ENCODE measurements at places on chromosomes 3 and 15. TPM values are rescaled to one million over a fixed set of nuclear protein-coding genes. Genes with fewer than 3 reads are reported as not detected.

- H3K27me3 ChIP-seq, result no peaks in the 10 kb centered on the region
- no peak overlapping the region for H3K4me3 ChIP-seq
- no peaks in the 10 kb centered on the region for H3K36me3 ChIP-seq
- no peaks in the 10 kb centered on the region for H3K4me1 ChIP-seq
- H3K27ac ChIP-seq, result no peak overlapping the region
Measured at GRCh38 chr3:100518983-100519382, 26.6 kb downstream of the TMEM45A start.

The IL1RAP gene
- 13.8 TPM for total RNA-seq

DNA sequence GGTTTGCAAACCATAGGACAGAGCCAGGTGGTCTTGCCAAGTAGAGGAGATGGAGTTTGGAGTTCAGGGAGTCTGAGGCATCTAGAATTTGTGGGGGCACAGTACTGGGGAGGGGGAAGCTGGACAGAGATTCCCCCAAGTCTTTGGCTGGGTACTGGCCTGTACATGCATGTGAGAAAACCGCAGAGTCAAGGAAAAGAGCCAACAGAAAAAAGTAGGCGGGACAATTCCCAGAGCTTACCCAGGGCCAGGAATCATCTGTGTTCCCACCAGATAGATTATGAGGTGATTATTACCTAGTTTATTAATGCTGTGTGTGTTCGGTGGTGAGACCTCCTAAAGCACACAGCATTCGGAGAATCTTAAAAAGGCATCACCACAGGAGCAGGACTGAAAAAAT lies 11.3 kb downstream of the LYSMD4 start:
- H3K4me1 ChIP-seq, result no peaks in the 10 kb centered on the region
- H3K36me3 ChIP-seq, result no peaks in the 10 kb centered on the region
- H3K4me3 ChIP-seq, result no peak overlapping the region
- no peaks in the 10 kb centered on the region for H3K27me3 ChIP-seq
- no peak overlapping the region for H3K27ac ChIP-seq
- no peak for DNase-seq

The C2CD4A gene
- not detected for total RNA-seq

DNA sequence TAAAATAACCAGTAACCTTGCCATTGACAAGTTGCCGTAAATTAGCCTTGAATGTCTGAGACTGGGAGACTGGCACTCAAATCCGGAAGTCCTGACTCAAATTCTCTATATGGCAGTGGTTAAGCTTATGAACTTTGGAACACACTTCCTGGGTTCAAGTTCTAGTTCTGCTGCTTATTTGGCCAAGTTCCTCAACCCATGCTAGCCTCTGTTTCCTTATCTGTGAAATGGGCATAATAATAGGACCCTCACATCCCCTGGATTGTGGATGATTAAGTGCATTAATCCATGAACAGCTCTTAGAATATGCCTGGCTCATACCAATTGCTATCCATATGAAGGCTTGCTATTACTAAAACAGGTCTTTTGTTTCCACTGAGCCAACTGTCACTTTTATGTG lies 311.5 kb downstream of the EDEM1 start:
- no peak for DNase-seq
- H3K4me1 ChIP-seq, result no peaks in the 10 kb centered on the region
- no peak overlapping the region for H3K4me3 ChIP-seq
- H3K27me3 ChIP-seq, result no peaks in the 10 kb centered on the region
- no peak overlapping the region for H3K27ac ChIP-seq

DNA sequence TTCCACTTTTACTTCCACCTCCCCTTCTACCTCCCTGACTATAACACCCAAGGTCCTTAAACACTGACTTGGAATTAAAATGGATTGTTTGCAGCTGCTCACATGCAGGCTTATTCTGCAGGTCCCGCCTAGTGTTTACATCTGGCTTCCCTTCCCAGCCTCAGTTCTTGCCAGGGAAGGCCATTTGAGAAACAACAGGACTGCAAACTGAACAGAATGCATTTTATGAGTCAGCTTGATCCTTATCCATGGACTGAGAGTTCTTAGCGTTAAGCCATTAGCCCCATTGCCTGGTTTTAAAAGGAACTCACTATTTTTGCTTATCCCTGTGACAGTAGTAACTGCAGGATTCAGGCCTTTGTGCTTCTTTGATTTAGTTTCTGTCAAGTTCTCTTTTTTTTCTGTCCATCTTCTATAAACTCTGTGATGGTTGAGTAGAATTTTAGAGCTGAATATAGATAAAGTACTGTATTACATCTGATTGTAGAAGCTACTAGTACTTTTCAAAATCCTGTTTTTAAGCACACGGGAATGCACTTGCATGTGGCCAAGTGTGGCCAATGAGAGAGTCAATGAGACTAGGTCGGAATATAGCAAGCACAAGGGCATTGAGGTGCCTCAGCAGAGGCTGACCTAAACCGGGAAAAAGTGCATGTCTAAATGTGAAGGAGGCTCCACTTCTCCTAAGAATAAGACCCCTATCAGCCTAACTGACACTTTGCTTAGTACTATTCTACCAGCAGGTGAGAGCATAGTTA lies 106.4 kb downstream of the TUSC7 start:
- no peaks in the 10 kb centered on the region for H3K27me3 ChIP-seq
- H3K4me1 ChIP-seq, result no peaks in the 10 kb centered on the region
- H3K36me3 ChIP-seq, result no peaks in the 10 kb centered on the region
- H3K4me3 ChIP-seq, result no peak overlapping the region
- no peak for DNase-seq

GRCh38 chr15:70775160-70775559 lies 11.8 kb upstream of the UACA start:
- H3K4me3 ChIP-seq, result no peak overlapping the region
- H3K36me3 ChIP-seq, result no peaks in the 10 kb centered on the region
- H3K27me3 ChIP-seq, result no peaks in the 10 kb centered on the region
- H3K27ac ChIP-seq, result no peak overlapping the region
- no peaks in the 10 kb centered on the region for H3K4me1 ChIP-seq
- DNase-seq, result no peak

GRCh38 chr3:3127432-3128010 lies 781 bp downstream of the TRNT1 start:
- no peaks in the 10 kb centered on the region for H3K27me3 ChIP-seq
- H3K4me3 ChIP-seq, result peak overlapping the region; percentile 98
- no peaks in the 10 kb centered on the region for H3K4me1 ChIP-seq
- H3K36me3 ChIP-seq, result peaks cover 2% of the 10 kb centered on the region
- no peak for DNase-seq

The WDR93 gene
- 0.39 TPM for total RNA-seq

The P2RY12 gene
- total RNA-seq, result 11.5 TPM

The ALDH1A2 gene
- 16.2 TPM for total RNA-seq

DNA sequence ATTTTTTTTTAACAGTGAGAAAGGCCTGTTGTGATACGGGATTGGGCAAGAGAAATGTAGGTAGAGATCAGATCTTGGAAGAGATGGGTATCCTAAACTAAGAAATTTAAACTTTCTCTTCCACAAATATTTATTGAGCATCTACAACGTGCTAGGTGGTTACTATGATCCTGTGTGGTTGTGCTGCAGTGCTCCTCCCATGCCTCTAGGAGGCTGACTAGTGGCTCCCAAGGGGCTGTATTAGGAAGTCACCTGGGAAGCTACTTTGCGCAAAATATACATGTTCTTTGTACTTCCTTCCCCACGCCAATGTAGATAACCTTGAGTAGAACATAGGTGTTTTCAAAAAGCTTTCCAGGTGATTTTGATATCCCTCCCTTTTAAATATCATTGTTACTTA lies 27.2 kb downstream of the USP3 start:
- H3K4me3 ChIP-seq, result no peak overlapping the region
- H3K4me1 ChIP-seq, result no peaks in the 10 kb centered on the region
- H3K36me3 ChIP-seq, result no peaks in the 10 kb centered on the region

DNA sequence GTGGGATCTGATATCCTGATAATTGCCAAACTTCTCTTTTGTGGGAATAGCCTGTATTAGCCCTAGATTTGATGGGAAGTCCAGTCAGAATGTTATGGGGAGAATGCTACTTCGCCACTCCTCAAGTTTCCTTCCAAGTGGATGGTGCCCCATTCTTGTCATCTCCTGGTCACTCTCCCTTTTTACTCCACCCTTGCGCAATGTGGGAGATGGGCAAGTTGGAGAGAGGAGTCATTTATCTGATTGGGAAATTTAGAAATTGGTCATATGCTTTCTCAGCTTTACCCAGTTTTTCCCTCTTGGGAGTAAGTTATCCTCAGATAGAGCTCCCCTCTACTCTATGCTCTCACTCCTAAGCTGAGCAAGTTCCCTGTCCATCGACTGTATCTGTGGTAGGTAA lies 14.4 kb downstream of the FANCD2OS start:
- no peak overlapping the region for H3K4me3 ChIP-seq
- no peak for DNase-seq
- no peaks in the 10 kb centered on the region for H3K27me3 ChIP-seq
- no peak overlapping the region for H3K27ac ChIP-seq
- H3K4me1 ChIP-seq, result no peaks in the 10 kb centered on the region

DNA sequence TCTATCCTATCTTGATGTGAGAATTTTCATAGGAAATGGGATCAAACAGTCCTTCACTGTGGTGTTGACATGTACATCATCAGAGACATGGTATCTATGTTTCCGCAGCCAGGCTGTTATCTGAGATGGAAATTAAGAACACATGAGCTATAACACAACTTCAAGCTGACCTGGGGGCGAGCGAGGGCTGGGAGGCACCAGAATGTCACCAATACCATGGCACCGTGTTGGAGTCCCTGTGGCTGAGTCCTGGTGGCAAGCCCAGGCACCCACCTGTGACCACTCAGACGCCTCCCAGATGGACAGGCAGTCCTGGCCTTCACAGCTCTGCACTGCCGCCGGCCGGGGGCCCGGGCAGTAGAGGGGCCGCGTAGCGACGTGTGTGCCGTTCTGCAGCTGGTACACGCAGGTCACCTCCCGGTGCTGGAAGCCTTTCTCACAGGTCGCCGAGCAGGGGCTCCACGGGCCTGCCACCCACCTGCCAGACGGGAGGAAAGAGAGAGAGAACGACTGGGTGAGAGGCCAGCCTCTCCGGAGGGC lies 263.9 kb upstream of the LYSMD4 start:
- no peaks in the 10 kb centered on the region for H3K27me3 ChIP-seq
- no peak overlapping the region for H3K4me3 ChIP-seq
- H3K4me1 ChIP-seq, result peaks cover 2% of the 10 kb centered on the region
- no peak overlapping the region for H3K27ac ChIP-seq
- no peak for DNase-seq

DNA sequence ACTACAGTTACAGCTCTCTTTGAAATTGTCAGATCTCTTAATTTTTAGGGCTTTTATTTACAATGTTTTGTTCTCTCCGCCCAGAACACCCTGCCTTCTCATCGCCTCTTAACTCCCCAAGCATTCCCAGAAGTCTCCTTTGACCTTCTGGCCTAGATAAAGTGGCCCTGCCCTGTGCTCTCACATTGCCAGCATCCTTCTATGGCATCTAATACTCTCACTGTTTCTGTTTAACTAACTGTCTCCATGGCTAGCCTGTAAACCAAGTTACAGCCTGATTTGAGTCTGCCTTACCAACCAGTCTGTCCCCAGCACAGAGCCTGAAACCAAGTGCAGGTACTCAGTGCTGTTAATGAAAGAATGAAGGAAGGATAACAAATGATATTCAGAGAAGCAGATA lies 19.9 kb downstream of the COL8A1 start:
- DNase-seq, result no peak
- H3K4me1 ChIP-seq, result peaks cover 10% of the 10 kb centered on the region
- H3K27me3 ChIP-seq, result no peaks in the 10 kb centered on the region
- H3K36me3 ChIP-seq, result no peaks in the 10 kb centered on the region
- no peak overlapping the region for H3K4me3 ChIP-seq

DNA sequence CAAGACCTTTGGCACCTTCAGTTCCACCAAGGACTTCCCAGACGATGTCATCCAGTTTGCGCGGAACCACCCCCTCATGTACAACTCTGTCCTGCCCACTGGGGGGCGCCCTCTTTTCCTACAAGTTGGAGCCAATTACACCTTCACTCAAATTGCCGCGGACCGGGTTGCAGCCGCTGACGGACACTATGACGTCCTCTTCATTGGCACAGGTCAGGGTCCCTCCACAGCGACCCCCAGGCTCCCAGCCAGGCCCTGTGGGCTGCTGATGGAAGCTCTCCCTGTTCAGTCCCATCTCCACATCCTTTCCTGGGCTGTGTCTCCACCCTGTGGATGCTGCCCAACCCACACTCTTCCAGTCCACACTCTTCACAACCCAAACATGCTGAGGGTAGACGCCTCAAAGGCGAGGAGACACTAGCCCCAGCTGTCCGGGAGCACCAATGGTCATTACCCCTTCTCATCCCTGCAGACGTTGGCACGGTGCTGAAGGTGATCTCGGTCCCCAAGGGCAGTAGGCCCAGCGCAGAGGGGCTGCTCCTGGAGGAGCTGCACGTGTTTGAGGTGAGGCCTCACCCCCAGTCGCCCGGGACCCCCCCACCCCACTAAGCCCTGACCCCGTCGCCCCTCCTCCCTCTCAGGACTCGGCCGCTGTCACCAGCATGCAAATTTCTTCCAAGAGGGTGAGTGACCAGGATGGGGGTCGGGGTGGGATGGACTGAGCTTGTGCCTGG lies 4.3 kb upstream of the LSMEM2 start:
- H3K27me3 ChIP-seq, result peaks cover 15% of the 10 kb centered on the region
- peak overlapping the region; percentile 73 for H3K27ac ChIP-seq
- H3K4me1 ChIP-seq, result peaks cover 88% of the 10 kb centered on the region
- peak; percentile 66 for DNase-seq
- peak overlapping the region; percentile 50 for H3K4me3 ChIP-seq

- DNase-seq, result no peak
- no peaks in the 10 kb centered on the region for H3K4me1 ChIP-seq
- no peaks in the 10 kb centered on the region for H3K36me3 ChIP-seq
Measured at GRCh38 chr3:143771939-143772338, 76.3 kb downstream of the SLC9A9 start.

GRCh38 chr3:105842943-105843342 lies 25.9 kb downstream of the CBLB start:
- H3K4me3 ChIP-seq, result no peak overlapping the region
- no peak for DNase-seq
- H3K27me3 ChIP-seq, result no peaks in the 10 kb centered on the region

- no peak for DNase-seq
- H3K27me3 ChIP-seq, result no peaks in the 10 kb centered on the region
- no peak overlapping the region for H3K27ac ChIP-seq
- no peak overlapping the region for H3K4me3 ChIP-seq
Measured at GRCh38 chr3:44039006-44039405, 202.7 kb upstream of the TOPAZ1 start.

The TNFAIP8L3 gene
- 12.5 TPM for total RNA-seq

The SNUPN gene
- total RNA-seq, result 35.1 TPM

- peak overlapping the region; percentile 78 for H3K27ac ChIP-seq
- peaks cover 29% of the 10 kb centered on the region for H3K4me1 ChIP-seq
- no peak overlapping the region for H3K4me3 ChIP-seq
- no peaks in the 10 kb centered on the region for H3K36me3 ChIP-seq
- DNase-seq, result no peak
Measured at GRCh38 chr3:194277786-194278130, 73.4 kb downstream of the CPN2 start.

- H3K27me3 ChIP-seq, result no peaks in the 10 kb centered on the region
- no peaks in the 10 kb centered on the region for H3K4me1 ChIP-seq
- DNase-seq, result no peak
- H3K4me3 ChIP-seq, result no peak overlapping the region
- H3K27ac ChIP-seq, result no peak overlapping the region
- H3K36me3 ChIP-seq, result no peaks in the 10 kb centered on the region
Measured at GRCh38 chr15:96736384-96736783, 405.9 kb downstream of the NR2F2 start.

The LCMT2 gene
- total RNA-seq, result 9.6 TPM
